ENCODE measurements at places on chromosomes 2 and 18.

- DNase-seq, result no peak
Measured at GRCh38 chr2:70580352-70580751, 26.7 kb upstream of the TGFA start.

DNA sequence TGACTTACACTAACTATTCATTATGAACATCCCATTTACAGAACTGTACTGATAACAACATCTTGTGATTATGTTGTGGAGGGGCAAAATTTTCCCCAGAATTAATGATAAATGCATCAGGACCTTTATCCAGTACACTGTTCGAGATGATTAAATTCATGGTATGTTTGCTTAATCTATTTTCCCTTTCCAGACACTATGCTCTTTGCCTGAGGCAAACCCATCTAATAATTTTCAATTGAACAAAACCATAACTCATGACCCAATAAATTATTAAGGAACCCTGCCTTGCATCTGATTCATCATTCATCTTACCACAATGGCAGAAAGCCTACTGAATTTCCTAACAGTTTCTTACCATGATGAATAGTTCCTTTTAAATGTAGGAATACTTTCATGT is 385.0 kb downstream of the DSEL start:
- peak; percentile 28 for DNase-seq

DNA sequence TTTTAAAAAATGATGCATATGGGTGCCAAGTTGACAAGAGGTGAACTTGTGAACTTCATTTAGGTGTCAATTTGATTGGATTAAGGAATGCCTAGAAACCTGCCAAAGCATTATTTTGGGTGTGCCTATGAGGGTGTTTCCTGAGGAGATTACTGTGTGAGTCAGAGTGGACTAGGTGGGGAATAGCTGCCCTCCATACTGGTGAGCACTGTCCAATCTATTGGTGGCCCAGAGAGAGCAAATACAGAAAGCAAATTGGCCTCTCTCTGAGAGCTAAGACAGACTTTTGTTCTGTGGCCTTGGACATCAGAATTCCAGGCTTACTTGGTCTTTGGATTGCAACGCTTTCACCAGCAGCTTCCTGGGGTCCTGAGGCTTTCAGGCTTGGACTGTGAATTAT is 388.0 kb downstream of the SUCLG1 start:
- DNase-seq, result no peak

- DNase-seq, result peak; percentile 93
Measured at GRCh38 chr2:235050980-235051351, 99.1 kb downstream of the SH3BP4 start.

DNA sequence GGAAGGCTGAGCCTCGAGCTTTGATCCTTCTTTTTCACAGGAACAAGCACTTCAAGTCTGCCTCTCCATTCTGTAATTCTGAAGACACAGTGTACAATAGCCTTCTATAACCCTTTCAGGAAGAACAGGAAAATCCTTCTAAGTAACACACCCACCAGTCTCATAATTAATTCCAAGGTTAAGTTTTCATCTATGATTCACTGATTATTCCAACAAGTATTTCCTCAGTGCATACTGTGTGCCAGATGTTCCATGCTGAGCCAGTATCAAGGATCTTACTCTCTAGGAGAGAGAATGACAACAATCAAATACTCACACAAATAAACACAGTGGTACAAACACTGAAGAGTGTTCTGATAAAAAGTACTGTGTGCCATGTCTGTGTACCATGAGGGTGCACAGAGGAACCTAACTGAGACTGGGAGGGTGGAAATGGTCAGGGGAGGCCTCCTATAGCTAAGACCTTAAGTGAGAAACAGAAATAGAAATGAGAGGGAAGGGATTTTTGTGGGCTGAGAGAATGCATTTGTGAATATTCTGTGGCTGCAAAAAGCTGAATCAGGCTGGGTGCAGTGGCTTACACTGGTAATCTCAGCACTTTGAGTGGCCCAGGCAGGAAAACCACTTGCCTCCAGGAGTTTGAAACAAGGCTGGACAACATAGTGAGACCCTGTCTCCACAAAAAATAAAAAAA is 7.3 kb upstream of the MTLN start:
- DNase-seq, result no peak

DNA sequence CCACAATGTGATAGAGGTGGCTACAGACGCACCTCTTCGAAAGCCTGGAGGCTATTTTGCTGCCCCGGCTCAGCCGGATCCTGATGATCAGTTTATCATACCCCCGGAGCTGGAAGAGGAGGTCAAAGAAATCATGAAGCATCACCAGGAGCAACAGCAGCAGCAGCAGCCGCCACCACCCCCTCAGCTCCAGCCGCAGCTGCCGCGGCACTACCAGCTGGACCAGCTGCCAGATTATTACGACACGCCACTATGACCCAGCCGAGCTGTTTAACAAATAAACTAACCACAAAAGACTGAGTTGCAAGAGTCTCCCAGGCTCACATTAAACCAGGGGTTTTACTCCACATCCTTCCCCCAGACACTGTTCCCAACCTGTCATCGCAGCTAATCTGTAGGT is 263.8 kb downstream of the PHLPP1 start:
- DNase-seq, result peak; percentile 44

Measured in eye (tissue), 1 donor.